A549 (cell line): ENCODE measurements at places on chromosomes 12 and 14. TPM values are rescaled to one million over a fixed set of nuclear protein-coding genes. Genes with fewer than 3 reads are reported as not detected.

DNA sequence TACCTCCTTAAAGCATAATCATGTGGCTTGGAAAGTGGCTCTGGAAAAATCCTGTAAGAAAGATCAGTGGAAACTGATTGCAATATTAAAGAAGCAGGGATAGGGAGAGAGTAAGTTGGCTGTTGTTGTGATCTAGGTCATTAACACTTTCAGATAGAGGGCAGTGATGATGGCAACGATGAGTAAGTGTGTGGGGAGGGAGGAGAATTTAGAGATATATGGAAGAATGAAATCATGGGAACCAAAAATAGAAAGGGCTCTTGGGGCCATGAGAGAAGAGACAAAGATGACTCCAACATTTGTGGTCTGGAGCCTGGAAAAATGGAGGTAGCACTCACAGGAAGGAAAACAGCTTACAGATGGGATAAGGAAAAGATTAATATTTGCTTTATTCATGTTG, 23.3 kb downstream of the SNRPF start:
- no peak for DNase-seq

GRCh38 chr14:64465191-64465822, at the start of gene AKAP5:
TSS of gene AKAP5 (plus strand) at chr14:64465499. CDS start at chr14:64468395, 2,896 bp downstream.
- peak; percentile 28 for DNase-seq

- DNase-seq: no peak
Measured at GRCh38 chr12:10957741-10958140, 18.7 kb upstream of the TAS2R14 start.

DNA sequence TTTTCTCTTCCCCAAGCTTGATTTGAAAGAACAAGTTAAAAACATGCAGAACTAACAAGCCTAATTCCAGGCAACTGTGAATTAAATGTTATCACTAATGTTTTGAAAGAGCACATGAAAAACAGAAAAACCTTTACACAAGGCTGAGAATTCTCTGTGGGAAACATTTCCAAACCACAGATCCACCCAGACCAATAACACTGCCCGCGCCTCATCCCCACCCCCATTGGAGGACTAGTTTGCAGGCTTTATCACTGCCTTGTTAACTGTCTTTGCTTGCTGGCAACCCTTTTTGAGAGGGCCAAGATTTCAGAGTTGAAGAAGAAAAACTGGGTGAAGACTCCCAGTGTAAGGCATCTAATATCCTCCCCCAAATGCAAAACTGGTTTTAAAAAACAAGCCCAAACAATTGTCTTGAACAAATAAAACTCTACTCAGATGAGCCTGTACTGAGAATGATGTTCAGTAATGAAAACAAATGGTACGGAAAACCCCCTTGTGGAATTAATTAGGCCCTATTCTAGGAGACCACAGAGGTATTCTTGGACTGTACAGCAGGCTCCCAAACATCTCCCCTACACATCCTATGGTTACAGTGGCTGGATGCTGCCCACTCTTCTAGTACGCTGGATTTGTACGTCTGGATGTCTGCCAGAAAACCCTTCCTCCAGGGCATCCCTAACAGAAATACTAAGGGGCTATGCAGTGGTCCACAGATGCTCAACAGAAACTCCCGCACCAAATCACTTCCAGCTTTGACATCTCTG, 5.8 kb downstream of the MAX start:
- DNase-seq: no peak

DNA sequence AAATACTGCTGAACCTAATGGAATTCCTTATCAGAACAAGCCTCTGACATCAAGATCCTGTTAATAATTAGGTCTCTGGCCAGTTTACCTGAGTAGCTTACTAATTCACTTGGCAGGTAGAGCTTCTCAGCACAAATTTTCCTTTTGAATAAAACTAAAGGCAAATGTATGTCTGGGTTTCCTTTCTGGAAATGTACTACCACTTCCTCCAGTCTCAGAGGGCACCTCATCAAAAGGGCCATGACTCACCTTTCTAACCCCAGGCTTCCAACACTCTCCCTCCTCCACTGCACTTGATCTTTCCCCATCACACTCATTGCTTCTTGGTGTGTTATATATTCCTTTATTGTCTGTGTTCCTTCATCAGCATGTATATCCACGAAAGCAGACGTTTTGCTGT, 90.5 kb downstream of the SLC2A13 start:
- peak; percentile 15 for DNase-seq

GRCh38 chr12:51238037-51238509, 553 bp upstream of the DAZAP2 start:
- DNase-seq: no peak

- DNase-seq: no peak
Measured at GRCh38 chr12:14200598-14200997, 164.9 kb upstream of the ATF7IP start.

DNA sequence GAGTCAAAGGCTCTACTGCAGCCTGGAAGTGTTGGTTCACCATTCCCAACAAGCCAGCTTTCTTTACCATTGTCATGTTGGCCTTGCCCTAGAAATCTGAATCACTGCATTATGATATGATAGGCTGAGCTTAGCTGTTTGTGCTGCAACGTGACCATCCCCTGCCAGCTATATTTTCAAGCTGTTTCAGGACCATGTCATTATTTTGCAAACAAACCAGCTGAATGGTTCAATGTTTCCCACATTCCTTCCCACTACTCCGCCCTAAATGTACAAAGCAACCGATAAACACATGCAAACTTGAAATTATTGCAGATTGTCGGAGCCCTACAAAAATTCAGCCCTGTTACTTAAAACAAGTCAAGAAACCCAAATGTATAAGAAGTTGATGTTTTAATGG, 136.1 kb downstream of the KICS2 start:
- DNase-seq: peak; percentile 61

- DNase-seq: no peak
Measured at GRCh38 chr14:93026339-93026738, 89.4 kb downstream of the ITPK1 start.

DNA sequence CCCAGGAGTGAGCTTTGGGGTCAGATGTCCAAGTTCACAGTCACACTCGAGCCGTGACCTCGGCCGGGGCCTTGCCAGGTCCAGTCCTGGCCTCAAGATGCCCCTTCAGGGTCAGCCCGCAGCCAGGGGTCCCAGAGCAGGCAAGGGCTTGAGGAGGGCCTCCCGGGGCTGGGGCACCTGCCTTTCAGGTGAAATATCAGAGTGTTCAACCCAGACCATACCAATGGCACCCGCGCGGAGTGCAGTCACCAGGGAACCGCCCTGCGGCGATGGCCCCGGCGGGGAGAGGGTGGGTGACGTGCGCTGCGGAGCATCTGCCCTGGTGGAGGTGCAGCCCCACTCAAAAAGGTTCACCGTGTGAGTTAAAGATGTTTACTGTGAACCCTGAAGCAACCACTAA, 16.9 kb downstream of the LRCOL1 start:
- DNase-seq: no peak

- peak; percentile 85 for DNase-seq
Measured at GRCh38 chr12:111396726-111397445, 8.8 kb upstream of the SH2B3 start.

GRCh38 chr14:27672047-27672446, 1074.2 kb upstream of the NOVA1 start:
- DNase-seq: no peak

DNA sequence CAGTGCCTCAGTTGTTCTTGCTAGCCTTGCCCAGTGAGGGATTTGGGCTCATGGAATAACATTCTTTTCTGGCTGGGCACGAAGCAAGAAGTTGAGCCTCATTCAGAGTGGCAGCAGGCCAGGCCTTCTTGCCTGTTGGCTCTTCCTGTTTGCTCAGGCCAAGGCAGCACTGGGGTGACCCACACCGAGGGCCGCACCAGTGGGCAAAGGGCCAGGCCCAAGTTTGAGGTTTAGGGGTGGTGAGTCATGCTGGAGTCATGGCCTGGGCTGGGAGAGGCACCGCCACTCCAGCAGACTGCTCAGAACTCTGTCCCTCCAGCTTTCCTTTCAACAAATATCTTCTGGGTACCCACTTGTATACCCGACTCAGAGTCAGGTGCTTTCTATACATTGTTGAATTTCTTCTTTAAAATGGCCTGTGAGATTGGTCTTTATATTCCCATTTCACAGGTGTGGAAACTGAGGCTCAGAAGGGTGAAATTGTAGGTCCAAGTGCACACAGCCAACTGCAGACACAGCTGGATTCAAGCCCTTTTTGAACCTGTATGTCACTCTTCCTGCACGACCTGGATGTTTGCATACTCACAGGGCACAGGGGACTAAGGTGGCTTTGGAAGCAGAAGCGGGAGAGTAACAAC, 279.4 kb downstream of the FOXN3 start:
- peak; percentile 77 for DNase-seq

GRCh38 chr12:66493819-66494218, 185.1 kb downstream of the GRIP1 start:
- DNase-seq: no peak

- DNase-seq: peak; percentile 74
Measured at GRCh38 chr12:94532490-94533422, 73.1 kb upstream of the CEP83 start.

GRCh38 chr12:106583242-106584103, 669 bp downstream of the RFX4 start:
- peak; percentile 56 for DNase-seq

DNA sequence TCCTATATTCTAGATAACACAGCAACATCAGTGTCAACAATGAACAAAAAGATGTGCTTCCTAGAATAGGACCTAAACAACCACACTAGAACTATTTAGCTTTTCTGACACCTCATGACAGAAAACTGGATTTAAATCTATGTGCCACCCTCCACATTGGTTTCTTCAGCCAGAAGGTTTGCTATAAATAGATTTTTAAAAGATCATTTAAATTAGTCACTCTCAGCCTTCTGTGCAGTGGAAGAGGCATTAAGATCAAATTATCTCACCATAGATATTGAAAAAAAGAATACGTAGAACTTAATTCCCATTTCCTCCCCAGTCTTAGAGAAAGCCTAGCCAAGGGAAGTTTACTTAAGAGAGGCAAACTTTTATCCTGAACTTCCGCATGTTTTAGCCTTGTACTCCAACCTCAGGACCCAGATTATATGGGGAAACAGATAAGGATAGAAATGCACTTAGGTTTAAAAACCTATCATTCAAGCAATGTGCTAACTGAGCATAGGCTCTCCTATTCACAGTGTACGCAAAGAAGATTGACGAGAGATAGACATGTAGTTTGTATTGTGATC, 59.6 kb downstream of the NELL2 start:
- DNase-seq: no peak

DNA sequence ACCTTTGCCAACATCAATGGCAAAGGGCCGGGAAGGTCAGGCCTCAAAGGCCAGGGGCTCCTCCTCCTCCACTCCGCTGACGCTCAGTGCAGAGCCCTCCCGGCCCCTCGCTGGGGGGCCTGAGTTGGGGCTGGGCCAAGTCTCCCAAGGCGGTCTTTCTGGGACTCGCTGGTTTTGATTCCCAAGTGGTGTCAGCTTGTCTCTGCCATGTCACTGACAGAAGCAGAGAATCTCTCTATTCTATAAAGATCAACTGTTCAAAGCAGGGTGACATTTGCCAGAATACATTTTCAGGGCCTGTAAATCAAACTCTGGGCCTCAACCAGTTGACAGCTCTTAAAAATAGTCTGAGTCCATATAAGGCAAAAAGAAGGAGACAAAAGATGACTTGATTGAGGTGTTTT, 75.9 kb downstream of the CCDC88C start:
- DNase-seq: no peak

- DNase-seq: no peak
Measured at GRCh38 chr12:101878243-101878821, 952 bp downstream of the DRAM1 start.

DNA sequence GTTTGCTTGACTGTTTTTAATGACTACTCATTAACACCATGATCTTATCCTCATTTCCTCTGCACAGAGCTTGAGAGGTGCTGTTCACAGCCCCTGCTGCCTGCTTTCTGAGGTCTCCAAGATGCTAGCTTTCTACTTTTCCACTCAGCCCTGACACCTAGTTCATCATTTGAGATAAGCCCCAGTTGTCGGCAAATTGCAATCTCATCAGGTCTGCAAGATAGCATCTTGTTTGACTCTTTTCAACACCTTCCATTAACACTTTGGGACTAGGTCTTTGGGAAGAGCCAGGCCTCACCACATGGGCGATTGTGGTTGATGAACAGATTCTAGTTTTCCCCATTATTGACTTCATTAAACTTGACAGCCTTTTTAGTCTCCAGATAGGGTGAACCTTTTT, 904.8 kb downstream of the DIO2 start:
- DNase-seq: no peak

DNA sequence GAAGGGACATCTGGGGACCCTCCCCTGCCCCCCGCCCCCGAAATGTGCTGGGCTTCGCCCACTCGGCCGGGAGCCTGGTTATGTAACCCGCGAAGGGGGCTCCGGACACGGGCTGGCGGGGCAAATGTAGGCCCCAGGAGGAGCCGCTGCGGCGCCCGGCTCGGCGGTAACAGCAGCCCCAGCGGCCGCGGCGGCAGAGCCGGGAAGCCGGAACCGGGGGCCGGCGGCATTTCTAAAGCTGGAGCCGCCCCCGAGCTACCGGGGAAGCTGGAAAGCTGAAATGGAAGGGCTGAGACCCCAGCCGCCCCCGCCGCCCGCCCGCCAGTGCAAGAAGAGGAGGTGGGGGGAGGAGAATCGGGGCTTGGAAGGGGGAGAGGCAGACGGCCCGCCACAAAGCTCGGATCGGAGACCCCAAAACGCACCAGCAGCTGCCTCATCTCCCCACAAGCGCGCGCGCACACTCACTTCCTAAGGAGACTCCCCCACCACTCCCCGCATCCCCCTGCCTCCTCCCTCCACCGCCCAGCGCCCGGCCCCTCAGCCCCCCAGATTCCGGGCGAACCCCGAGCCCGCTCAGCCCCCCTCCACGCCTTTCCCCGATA, 1.5 kb downstream of the KDM2B start:
- DNase-seq: no peak

DNA sequence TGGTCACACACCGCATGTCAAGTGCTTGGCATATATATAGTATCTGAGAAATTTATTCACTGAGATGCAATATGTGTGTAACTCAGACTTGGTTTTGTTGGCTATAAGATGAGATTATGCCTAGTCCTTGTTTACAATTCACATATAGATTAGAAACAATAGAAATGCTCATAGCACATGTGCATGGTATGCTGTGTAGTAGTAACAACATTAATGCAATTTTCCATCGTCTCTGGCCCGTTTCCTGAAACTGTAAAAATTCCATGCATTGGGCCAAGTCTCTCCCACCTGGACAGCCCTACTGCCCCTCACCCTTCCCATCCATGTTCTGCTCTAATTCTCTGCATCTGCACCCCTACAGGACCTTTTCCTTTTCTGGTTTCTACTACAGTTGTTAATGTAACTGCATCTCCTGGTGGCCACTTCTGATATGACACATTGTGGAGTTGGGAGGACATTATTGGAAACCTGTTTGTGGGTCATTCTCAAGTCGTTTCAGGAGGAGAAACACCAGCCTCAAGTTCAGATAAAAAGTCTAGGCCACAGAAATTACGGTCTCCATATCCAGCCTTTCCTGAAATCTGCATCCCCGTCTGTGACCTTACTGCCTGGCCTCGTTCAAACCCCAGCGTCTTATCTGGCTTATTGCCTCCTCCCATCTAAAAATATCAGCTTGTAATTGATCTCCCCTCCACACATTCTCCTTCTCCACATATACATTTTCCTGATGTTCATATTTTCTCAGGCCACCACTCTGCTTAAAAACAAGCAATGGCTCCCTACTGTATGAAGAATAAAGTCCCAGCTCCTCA, 37.5 kb downstream of the EMP1 start:
- peak; percentile 72 for DNase-seq

- peak; percentile 30 for DNase-seq
Measured at GRCh38 chr12:67433385-67434175, 164.4 kb downstream of the CAND1 start.

The MTRFR gene
- 23.5 to 27.6 TPM (median 25.2 TPM) in 3 replicates for polyA plus RNA-seq

The PHETA1 gene
- 5.8 to 7.3 TPM (median 7.1 TPM) in 3 replicates for polyA plus RNA-seq

The ADAM21 gene
- 0.04 to 0.05 TPM (median 0.04 TPM) in 3 replicates for polyA plus RNA-seq

The PLEK2 gene
- 13.0 to 16.1 TPM (median 14.6 TPM) in 3 replicates for polyA plus RNA-seq

The PLEKHG7 gene
- 0.03 TPM in 2 of 3 replicates, not detected in the other for polyA plus RNA-seq

The TAS2R20 gene
- 0.15 to 0.21 TPM (median 0.15 TPM) in 3 replicates for polyA plus RNA-seq

The SLC7A8 gene
- polyA plus RNA-seq: 0.35 to 0.49 TPM (median 0.39 TPM) in 3 replicates

The DBX2 gene
- polyA plus RNA-seq: not detected in 3 replicates

The OR5AU1 gene
- polyA plus RNA-seq: not detected in 3 replicates
